ENCODE measurements at places on chromosomes 1 and 21. TPM values are rescaled to one million over a fixed set of nuclear protein-coding genes. Genes with fewer than 3 reads are reported as not detected.
A peak's percentile ranks its signal among the peaks of the same experiment; 100 is the strongest.

Gene RNF11
- 108 TPM for total RNA-seq

Gene CCDC18
- total RNA-seq, result 54.4 TPM

Gene CACNA1E
- 2.1 TPM for total RNA-seq

Gene OPRD1
- total RNA-seq, result 0.37 TPM

DNA sequence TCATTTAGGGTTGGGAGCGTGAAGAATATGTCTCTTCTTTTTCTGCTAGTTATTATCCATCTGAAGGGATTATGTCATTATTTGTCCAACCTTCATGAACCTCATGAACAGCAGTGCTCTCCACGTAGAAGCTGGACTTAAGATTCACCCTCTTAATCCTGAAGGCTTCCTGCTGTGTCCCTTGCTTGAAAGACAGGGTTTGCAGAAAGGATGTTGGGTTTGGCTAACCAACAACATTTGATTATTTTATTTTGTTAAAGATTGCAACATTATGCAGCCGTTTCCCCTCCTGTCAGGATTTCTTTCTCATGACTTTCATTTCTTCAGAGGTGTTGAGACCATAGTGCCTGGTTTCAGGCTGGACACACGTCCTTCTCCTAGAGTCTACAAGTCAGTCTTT lies 75.2 kb downstream of the NGF start:
- H3K27me3 ChIP-seq, result no peaks in the 10 kb centered on the region
- no peaks in the 10 kb centered on the region for H3K36me3 ChIP-seq
- no peak overlapping the region for H3K4me3 ChIP-seq
- peaks cover 15% of the 10 kb centered on the region for H3K4me1 ChIP-seq

DNA sequence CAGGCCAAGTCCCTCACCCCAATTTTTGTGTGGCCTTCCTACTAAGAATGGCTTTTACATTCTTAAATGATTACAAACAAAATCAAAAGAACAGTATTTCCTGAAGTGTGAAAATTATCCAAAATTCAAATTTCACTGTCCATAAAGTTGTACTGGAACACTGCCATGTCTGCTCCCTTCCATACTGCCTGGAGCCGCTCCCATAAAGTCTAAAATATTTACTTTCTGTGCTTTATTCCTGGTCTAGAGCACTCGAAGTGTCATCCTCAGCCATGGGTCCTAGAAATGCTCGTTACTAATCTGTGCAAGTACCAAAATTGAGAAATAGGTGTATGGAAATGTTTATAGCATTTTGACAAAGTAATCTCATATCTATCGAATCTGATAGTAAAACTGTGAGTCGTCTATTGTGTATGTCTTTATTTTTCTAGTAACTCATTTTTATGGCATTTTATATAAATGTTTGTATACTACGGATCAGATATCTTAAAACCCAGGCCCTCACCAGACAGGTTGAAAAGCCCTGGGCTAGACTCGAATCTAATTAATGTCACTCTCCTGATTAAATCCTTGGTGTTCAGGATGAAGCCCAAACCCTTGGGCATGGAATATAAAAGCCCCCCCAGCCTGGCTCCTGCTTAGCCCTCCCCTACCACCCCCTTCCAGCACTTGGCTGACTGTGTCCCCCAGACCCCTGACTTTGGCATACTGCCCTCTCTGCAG lies 4.9 kb downstream of the LBR start:
- peaks cover 18% of the 10 kb centered on the region for H3K4me1 ChIP-seq
- peaks cover 4% of the 10 kb centered on the region for H3K36me3 ChIP-seq
- H3K27ac ChIP-seq, result no peak overlapping the region
- no peak for DNase-seq
- no peak overlapping the region for H3K4me3 ChIP-seq

DNA sequence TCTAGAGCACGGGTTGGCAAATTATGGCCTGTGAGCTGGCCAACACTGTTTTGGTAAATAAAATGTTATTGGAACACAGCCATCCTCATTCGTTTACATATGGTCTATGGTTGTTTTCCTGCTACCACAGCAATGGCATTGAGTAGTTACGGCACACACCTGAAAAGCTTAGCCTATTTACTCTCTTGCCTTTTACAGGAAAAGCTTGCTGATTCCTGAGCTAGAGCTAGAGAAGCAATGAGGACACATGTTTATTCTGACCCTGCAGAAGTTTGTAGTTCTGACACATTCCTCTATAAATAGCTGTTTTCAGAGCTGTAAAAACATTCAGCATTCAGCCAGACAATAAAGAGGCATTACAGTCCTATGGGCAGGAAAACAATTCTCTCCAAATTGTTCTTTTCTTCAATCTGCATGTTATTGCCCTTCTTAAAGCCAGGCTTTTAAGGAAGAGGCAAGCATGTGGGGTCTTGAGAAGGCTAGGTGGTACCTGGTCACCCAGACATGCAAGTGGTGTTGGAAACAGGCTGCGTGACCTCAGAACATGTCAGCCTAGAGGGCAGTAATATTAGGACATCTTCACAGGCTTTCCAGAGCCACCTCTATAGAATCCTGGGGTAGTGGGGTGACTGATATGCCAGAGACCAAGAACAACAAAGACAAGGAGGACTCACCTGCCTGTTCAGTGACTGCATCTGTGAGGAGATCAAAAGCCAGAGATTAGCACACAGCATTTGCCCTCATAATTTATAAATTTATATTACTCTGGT lies 1.6 kb downstream of the FCRL2 start:
- no peak overlapping the region for H3K27ac ChIP-seq
- DNase-seq, result no peak
- H3K36me3 ChIP-seq, result no peaks in the 10 kb centered on the region

DNA sequence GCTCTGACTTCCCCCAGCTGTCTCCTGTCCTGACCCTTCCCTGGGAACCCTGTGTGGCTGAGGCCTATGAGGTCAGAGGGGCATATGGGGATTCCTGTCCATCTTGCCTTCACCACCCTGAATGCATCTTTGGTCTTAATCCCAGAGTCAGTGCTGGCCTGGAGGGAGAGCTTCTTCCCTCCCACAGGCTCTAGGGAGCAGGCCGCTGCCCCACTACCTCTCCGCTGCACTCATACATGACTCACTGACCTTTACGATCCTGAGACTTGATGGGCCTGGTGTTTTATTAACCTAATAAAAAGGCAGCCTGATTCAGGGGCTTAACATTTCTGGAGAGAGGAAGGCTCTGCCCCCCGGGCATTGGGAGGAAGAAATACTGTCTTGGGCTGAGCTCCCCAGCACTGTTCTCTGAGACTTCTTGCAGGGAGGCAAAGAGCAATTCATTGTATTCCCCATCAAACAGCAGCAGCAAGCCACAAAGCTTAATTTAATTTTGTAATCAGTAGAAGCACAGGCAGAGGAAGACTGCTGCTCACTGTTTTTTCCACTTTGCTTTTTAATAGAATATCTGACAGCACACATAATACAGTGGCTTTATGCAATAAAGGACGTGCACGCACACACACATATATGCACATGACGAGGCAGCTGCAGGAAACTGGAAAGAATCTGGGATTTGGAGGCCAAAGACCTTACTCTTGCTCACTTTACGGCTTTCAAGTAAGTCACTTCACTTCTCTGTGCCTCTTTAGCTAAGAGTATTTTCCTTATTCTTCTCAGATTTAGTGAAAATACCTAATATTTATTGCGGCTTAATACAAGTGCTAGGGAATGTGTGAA lies 89.2 kb upstream of the GRIK3 start:
- H3K27ac ChIP-seq, result peak overlapping the region; percentile 61
- peak; percentile 39 for DNase-seq
- H3K4me1 ChIP-seq, result peaks cover 24% of the 10 kb centered on the region

GRCh38 chr1:65068202-65069010 lies 79.6 kb upstream of the AK4 start:
- peaks cover 12% of the 10 kb centered on the region for H3K4me1 ChIP-seq
- no peak for DNase-seq
- H3K36me3 ChIP-seq, result no peaks in the 10 kb centered on the region
- H3K27me3 ChIP-seq, result peaks cover 27% of the 10 kb centered on the region
- H3K27ac ChIP-seq, result no peak overlapping the region
- peak overlapping the region; percentile 98 for H3K4me3 ChIP-seq

DNA sequence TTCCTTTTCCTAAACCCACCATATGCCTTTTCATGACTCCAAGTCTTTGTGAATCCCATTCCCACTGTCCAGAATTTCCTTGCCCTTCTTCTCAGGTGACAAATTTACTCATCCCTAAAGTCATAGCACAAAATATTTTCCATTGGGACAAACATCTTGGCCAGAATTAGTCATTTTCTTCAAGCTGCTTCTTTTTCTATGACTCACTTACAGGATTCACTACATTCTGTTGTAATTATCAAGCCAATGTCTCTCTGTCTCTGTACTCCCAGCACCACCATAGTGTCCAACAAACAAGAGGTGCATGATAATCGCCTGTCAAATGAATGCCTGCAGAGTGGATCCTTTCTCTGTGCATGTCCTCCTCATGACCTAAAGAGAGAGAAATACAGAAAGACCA lies 37.8 kb downstream of the SGIP1 start:
- no peaks in the 10 kb centered on the region for H3K4me1 ChIP-seq
- no peak overlapping the region for H3K27ac ChIP-seq
- no peak overlapping the region for H3K4me3 ChIP-seq
- no peaks in the 10 kb centered on the region for H3K36me3 ChIP-seq
- no peak for DNase-seq
- H3K27me3 ChIP-seq, result no peaks in the 10 kb centered on the region

GRCh38 chr1:55646181-55646580 lies 431.0 kb upstream of the USP24 start:
- H3K4me1 ChIP-seq, result peaks cover 1% of the 10 kb centered on the region
- no peaks in the 10 kb centered on the region for H3K36me3 ChIP-seq
- H3K27me3 ChIP-seq, result no peaks in the 10 kb centered on the region

All from neural progenitor cell (in vitro differentiated cells).